HCEC 1CT (cell line): ENCODE measurements at places on chromosomes 2 and 18.

DNA sequence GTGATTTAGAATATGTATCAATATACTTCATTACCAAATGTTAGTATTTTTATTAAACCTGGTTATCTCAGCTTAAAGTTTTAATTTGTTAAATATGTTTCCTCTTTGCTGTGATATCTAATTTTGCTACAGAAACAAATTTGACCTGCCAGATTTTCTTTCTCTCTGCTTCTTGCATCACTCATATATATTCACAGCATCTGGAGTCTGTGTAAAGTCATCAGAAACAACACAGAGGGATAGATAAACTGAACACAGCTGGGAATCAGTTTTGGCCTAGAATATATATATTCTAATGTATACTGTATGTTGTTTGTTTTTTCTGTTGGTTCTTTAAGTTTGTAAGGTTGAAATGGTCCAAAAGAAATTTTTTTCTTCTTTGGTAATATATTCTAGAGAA, 8.5 kb downstream of the PSMD14 start:
- DNase-seq = no peak

- DNase-seq = no peak
These were observed 221.5 kb upstream of the CDH19 start for GRCh38 chr18:66825347-66825746.

DNA sequence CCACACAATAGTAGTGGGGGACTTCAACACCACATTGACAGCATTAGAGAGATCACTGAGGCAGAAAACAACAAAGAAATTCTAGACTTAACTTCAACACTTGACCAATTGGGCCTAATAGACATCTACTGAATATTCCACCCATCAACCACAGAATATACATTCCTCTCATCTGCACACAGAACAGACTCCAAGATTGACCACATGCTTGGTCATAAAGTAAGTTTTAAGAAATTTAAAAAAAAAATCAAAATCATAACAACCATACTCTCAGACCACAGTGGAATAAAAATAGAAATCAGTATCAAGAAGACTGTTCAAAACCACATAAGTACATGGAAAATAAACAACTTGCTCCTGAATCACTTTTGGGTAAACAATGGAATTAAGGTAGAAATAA, 9.0 kb upstream of the FLACC1 start:
- DNase-seq = peak; percentile 54

DNA sequence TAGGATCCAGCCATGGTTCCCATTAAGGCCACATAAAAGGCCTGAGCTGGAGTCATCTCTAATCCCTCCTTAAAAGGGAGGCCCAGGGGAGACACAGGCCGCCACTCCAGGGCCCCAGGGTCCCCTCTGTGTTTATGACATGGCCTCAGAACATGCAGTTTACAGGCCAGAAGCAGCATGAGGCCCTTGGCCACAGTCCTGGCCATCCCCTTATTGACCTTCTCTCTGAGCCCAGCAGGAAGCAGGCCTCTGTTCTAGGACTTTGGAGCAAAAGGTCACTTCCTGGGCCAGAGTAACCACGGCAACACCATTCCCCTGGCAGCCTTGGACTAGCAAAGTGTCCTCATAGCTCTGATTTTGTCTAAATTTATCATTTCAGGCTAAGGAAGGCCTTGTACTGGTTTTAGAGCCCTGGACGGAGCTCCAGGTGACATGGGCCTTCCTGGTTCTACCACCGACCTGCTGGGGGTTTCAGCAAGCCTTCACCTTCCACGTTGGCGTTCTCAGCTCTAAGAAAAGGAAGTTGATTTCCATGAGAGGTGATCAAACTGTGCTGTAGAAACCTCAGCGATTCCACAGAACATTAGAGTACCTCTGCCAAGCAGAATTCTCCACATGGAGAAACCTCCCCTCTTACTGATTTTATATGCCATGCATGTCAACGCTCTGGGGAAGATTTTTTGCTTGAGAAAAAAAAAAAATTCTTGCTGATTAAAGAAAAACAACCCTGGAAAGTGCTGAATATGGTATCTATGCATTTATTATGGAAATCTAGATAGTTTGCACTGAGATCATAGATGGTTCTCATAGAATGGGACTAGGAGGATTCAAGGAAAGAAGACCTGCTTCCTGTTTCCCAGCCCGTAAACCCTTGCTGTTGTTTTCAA, 53.7 kb downstream of the HS1BP3 start:
- DNase-seq = peak; percentile 77

- no peak for DNase-seq
These were observed 221.5 kb downstream of the RIT2 start for GRCh38 chr18:42893977-42894376.

- DNase-seq = no peak
These were observed 7.9 kb upstream of the MC2R start for GRCh38 chr18:13923221-13923620.

- DNase-seq = no peak
These were observed 325.2 kb downstream of the CYP26B1 start for GRCh38 chr2:71822463-71822862.

- DNase-seq = peak; percentile 41
These were observed 56.0 kb downstream of the TEX44 start for GRCh38 chr2:231648579-231649174.

DNA sequence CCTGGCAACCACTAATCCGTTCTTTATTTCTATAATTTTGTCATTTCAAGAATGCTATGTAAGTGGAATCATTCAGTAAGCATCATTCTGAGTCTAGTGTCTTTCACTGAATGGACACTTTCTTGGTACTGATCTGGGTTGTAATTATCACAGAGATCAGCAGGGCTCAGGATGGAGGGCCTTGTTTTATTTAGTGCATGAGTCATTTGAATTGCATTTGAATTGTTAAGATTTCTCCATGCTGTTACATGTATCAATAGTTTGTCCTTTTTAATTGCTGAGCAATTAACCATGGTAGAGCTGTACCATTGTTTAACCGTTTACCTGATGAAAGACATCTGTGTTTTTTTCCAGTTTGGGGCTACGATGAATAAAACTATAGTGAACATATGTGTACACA, 256.4 kb downstream of the THSD7B start:
- no peak for DNase-seq

DNA sequence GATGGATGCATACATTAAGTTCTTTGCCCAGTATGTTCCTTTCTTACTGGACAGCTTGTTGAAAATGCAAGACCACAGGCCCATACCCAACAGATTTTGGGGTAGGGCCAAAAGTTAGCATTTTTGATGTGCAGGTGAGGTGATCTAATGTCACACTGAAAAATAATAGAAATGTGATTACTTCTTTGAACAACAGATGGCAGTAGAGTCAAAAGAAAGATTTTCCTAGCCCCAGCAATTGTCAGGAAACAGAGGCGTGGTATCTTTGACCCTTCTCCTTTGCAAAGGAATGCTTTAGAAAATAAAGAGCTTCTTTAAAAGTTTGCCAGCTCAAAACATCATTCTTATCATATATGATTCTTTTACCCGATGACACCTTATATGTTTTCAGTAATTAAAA, 343.6 kb upstream of the SYT4 start:
- peak; percentile 17 for DNase-seq

GRCh38 chr18:48203961-48204666, 205.1 kb downstream of the ZBTB7C start:
- DNase-seq = no peak
